ENCODE measurements at places on chromosomes 3 and 15.

DNA sequence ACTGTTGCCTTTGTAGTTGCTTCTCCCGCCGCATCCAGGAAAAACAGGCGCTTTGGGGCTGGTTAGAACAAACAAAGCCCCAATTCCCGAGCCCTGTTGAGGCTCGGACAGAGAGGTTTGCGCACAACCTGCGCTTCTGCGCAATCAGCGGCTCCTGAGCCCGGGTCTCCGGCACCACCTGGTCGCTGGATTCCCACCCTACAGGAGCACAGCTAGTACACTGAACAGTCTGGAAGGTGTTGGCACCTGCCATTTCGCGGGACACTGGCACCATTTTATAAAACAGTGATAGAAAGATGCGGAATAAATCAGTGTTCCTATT, 13.8 kb downstream of the ZIC4 start:
- no peak for DNase-seq

GRCh38 chr15:96340598-96341512, 10.4 kb downstream of the NR2F2 start:
- DNase-seq, result peak; percentile 61

GRCh38 chr3:55235416-55235815, 251.7 kb downstream of the WNT5A start:
- no peak for DNase-seq

- DNase-seq, result no peak
Observed at GRCh38 chr15:58201516-58201915, 63.3 kb downstream of the AQP9 start.

- DNase-seq, result no peak
Observed at GRCh38 chr15:22945071-22945470, 35.1 kb downstream of the CYFIP1 start.

DNA sequence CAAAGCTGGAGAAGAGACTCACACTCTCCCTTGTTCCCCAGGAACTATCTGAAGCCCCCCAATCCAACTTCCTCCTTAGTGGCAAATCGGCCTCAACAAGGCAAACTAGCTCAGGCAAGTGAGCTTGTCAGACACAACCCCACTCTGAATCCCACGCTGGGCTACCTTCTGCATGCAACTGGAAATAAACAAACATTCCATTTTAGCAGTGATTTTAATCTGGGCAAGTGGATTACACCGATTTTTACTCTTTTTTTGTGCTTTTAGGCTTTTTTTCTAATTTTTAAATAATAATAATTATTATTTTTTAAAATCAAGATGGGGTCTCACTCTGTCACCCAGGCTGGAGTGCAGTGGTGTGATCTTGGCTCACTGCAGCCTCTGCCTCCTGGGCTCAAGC, 2.9 kb upstream of the NOX5 start:
- DNase-seq, result no peak

DNA sequence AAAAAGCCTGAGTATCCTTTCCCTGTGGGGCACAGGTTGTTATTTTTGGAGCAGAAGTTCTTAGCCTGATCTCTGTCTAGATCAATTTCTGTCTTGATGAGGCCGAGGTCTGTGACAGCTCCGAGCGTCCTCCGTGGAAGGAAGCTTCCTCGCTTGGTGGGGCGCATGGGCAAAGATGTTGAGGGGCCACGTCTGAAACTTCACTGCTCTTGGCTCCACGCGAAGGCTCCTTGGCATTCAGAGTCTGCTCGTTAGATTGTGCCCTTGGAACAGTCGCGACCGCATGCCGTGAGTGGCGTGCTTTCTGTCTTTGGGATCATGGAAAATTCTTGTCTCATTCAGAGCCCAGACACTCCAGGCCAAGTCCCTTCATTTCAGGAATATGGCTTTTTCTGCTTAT, 13.7 kb downstream of the GRK7 start:
- DNase-seq, result no peak

DNA sequence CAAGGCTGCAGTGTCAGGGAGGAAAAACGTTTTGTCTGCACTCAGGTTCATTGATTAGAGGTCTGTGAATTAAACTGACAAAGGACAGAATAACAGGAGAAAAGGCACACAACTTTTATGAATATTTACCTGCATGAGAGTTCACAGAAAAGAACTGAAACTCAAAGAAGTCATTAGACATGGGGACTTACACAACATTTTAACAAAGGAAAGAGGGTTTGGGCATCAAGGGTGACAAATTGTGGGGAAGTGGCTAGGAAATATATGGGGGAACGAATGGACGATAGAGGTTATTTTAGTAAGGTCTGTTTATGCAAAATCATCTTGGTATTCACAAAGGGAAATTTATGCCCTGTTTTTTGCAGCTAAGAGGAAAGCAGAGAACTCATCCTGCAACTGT, 65.6 kb upstream of the C15orf39 start:
- DNase-seq, result no peak

DNA sequence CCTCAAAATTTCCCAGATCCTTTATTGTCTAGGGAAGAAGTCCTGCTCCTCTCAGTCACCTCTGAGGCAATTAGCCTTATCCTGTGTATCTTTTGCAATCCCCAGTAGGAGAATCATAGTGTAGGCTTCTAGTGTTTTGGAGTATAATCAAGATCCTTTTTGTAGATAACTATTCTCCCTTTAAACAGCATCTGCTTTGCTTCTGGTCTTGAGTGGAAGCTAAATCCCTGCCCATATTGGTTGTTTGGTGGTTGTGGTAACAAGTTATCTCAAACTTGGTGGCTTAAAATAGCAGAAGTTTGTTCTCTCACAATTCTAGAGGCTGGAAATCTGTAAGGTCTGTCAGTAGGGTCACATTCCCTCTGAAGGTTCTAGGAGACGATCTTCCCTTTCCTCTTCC, 217.5 kb upstream of the RASGRP1 start:
- DNase-seq, result peak; percentile 69

DNA sequence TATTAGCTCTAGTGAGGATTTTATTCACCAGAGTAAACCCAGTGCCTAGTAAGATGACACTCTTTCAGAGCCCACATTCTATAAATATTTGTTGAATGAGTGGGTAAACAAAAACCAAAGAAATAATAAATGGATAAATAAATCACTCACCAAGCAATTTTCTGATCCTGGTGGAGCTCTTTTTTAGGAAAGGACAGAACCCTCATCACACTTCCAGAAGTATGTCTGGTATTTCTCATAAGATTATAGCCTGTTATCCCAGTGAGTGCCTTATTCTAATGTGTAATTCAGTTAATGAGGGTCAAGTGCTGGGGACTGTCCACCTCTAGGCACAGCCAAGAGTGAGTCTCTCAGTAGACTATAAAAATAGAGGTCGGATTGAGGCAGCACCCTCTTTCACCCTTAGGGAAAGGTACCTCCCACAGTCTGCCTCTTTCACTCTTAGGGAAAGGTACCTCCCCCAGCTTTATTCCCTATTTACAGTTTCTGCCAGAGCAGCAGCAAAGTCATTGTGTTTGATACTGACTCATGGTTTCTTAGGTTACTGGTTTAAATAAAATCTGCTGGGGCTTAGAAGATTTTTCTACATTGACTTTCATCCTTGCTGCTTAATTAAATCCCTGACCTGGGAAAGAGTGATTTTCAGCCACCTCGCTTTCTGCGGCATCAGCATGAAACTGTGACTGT, 145.0 kb downstream of the STAC start:
- DNase-seq, result no peak

DNA sequence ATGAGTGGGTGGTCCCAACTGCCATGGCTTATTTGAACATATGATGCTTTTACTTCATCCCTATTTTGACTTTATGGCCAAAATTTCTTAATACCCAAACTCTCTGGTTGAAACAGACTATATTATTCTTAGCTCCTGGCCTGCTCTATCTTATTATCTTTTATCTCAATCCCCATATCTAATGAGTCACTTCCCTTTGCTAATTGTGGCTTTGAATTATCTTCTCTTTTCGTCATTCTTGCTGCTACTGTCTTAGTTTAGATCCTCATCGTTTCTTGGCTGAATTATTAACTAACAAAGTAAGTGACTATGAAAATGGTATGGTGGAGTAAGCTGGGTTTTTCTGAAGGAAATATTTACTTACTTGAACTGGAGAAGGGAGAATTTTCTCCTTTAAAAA, 28.2 kb upstream of the DNAJC19 start:
- DNase-seq, result peak; percentile 63
